ENCODE measurements at places on chromosomes 6 and 20.

GRCh38 chr6:44451803-44452695, 64.5 kb downstream of the CDC5L start:
- DNase-seq = no peak

- no peak for DNase-seq
Observed at GRCh38 chr6:159232106-159232645, 63.0 kb downstream of the FNDC1 start.

GRCh38 chr6:79702691-79703090, 71.6 kb downstream of the SH3BGRL2 start:
- no peak for DNase-seq

DNA sequence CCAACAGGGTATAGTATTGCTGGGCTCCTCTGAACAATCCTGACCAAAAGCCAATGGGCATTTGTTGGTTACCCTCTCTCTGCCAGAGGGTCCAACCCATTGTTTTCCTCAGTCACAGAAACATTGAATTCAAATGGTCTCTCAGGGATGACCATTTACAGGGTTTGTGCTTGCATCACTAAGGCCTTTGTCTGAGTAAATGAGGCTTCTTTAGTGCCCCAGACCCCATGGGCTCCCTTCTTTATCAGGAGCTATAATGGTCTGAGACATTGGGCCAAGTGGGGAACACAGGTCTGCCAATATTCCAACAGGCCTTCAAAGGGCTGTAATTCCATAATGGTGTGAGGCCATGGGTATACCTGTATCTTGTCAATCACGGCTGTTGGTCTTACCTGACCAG, 27.1 kb downstream of the GSTA2 start:
- DNase-seq = no peak

DNA sequence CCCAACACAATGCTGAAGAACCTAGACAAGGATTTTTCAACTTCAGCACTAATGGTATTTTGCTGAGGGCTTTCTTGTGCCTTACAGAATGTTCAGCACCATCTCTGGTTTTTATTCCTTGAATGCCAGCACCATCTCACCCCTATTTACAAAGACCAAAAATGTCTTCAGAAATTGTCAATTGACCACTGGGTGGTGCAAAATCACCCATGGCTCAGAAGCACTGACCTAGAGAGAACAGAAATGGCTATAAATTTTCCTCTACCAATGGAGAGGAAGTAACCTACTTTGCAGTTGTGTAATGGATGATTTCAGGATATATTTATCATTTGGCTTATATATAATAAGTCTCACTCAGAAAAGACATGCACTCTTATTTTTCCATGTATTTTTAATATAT, 431.0 kb upstream of the IRAK1BP1 start:
- DNase-seq = peak; percentile 9

- no peak for DNase-seq
Observed at GRCh38 chr20:44954211-44954610, 6.0 kb downstream of the TOMM34 start.

DNA sequence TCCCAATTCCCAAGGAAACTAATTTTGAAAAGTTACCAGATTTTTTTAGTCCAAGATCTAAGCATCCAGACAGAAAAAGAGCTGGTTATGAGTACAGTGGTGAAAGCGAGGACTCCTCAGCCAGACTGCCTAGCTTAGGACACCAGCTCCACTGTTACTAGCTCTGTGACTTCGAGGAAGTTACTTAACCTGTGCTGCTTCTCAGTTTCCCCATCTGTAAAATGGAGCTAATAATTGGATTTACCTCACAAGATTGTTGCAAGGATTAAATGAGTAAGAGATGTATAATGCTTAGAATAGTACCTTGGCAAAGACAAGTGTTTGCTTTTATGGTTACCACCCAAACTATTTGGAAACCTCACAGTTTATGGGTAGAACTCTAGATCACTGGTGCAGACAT, 1.1 kb downstream of the NT5DC1 start:
- no peak for DNase-seq

DNA sequence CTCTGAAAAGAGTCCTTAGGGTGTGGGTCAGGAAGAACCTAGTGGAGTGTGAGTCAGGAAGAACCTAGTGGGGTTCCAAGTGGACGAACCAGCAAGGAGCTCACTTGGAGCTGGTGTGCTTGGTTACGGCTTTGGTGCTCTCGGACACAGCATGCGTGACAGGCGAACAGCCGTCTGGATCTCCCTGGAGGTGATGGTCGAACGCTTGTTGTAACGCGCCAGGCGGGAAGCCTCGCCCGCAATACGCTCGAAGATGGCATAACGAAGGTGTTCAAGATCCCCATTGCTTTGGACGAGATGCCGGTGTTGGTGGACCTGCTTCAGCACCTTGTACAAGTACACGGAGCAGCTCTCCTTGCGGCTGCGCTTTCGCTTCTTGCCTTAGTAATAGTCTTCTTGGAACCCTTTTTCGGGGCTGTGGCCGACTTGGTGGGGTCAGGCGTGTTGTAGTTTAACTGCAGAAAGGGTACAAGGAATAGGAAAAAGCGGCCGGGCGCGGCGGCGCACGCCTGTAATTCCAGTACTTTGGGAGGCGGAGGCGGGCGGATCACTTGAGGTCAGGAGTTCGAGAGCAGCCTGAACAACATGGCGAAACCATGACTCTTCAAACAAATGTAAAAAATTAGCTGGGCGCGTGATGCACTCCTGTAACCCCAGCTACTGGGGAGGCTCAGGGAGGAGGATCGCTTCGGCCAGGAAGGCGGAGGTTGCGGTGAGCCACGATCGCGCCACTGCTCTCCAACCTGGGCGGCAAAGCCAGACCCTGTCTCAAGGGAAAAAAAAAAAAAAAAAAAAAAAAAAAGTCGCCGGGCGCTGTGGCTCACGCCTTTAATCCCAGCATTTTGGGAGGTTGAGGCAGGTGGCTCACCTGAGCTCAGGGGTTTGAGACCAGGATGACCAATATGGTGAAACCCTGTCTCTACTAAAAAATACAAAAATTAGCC, 48.0 kb downstream of the OR2B2 start:
- DNase-seq = no peak

DNA sequence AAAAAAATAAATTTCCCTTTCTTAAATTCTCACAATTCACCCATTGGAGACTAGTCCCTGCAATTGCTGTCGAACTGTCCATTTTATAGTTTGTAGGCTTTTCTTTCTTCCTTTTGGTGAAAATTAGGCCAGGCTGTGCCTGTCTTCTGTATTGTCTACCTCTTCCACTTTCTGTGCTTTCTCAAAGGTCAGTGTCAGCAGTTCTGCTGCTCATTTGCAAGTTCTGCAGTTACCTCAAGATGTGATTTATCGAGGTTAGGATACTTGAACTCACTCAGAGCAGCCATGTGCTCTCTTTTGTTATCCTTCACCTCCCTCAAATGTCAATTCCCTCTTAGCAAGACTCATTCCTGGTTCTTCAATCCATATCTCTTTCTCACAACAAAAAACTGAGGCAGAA, 179.1 kb downstream of the SLC35F1 start:
- no peak for DNase-seq

DNA sequence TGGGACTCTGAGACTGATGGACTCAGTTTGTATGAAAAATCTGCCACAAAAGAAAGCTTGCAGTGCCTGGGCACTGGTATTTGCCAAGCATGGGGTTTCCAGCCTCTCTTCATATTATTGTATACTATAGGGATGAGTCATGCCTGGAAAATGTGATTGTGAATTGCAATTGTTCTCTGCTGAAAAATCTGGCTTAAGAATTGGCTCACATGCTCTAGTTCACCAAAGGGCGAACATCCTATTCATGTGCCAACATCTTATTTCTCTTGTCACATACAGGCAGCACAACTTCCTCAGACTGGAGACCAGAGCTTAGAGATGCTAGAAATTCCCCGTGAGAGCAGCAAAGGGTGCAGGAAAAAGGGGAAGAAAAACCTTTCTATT, 103.6 kb upstream of the KCNK16 start:
- DNase-seq = peak; percentile 84

- no peak for DNase-seq
Observed at GRCh38 chr6:34993213-34993612, 104.2 kb downstream of the ANKS1A start.

GRCh38 chr6:7687145-7688111, 38.5 kb upstream of the BMP6 start:
- no peak for DNase-seq

DNA sequence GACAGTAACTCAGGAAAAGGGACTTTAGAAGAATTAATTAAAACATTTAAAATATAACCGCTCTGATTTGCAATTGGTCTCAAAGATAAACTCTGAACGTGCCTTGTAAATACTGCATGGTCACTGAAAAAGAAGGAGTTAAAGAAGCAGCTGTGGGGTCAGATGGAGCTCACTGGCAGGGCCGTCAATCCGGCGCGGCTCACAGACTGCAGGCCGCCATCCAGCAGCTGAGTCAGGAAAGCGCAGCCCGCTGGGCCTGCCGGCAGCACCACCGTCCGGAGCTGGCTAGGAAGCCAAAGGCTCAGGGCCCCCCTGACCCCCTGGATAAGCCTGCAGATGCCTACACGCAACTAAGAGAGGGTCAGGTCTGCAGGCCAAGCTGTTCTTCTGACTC, 54.2 kb upstream of the FRMD1 start:
- no peak for DNase-seq

- no peak for DNase-seq
Observed at GRCh38 chr20:33656010-33656782, 5.9 kb upstream of the C20orf144 start.

DNA sequence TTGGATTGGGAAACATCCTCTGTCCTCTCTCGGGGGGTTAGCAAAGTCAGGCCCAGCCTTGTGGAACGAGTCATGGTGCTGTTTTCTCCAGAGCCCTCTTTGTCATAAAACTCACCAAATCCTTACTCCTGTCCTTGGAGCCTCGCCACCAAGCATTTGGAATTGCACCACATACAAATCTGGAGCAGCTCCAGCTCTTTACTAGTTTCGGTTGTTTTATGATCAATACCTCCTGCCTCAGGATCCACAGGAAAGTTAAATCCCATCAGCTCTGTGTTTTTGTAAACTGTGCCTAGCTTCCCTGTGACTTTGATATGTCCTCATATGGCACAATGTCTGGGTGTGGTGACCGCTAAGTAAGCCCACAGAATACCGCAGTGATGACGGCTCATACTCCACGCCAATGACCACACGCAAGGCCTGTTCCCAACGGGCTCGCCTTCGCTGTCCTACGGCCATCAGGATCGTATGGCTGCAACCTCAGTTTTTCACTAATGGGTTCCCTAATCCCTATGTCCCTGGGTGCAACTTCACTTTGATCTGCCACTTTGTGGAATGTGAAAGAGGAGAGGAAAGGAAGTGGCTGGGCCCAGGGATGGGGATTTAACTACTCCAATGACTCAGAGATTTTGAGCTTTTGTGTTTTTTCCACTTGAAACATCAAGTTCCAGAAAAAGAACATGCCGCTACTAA, 111.3 kb upstream of the FOXQ1 start:
- DNase-seq = peak; percentile 44

DNA sequence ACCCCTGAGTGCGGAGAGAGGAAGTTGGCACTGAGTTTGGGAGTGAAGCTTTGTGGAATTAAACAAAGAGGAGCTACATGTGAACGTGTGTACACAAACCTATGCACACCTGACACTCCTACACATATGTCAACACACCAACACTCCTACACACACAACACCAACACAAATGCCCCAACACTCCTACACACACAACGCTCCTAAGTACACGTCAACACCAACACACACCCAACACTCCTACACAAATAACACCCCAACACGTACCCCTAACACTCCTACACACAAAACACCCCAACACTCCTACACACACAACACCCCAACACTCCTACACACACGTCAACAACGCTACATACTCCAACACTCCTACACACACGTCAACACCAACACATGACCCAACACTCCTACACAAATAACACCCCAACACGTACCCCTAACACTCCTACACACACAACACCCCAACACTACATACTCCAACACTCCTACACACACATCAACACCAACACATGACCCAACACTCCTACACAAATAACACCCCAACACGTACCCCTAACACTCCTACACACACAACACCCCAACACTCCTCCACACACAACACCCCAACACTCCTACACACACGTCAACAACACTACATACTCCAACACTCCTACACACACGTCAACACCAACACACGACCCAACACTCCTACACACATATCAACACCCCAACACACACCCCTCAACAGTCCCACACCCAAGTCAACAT, 40.1 kb upstream of the ZBP1 start:
- no peak for DNase-seq

DNA sequence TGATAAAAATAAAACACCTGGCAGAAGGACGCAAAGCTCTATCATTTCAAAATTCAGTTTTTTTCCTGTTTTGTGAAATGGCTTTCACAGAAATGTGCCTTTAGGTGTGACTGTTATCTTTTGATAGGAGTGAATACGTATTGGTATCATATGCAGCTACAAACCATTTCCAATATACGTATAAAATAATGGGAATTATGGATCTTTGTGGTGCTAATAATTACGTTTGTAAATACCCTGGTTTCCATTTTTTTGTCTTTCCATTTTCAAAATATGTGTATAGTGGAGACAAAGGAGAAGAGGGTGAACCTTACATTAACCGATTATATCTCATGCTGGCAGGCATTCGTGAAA, 108.7 kb upstream of the GMDS start:
- DNase-seq = no peak

GRCh38 chr6:34792605-34793500, 970 bp downstream of the BLTP3A start:
- DNase-seq = peak; percentile 32

DNA sequence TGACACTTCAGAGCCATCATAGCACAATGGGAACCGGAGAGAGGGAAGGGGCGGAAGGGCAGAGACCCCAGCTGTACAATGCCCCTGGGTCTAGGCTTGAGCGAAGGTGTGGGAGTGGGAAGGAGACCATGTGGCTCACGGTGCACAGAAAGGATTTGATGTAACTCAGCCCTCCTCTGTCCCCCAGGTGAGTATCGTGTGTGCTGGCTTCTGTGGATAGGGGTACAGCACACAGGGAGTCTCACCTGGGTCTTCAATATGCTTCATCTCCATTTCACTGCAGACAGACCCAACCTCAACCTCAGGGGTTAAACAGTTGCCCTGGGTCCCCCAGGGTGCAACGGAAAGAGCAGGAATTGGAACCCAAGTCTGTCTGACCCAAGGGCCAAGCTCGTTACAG, 122.2 kb downstream of the CDH26 start:
- DNase-seq = no peak

DNA sequence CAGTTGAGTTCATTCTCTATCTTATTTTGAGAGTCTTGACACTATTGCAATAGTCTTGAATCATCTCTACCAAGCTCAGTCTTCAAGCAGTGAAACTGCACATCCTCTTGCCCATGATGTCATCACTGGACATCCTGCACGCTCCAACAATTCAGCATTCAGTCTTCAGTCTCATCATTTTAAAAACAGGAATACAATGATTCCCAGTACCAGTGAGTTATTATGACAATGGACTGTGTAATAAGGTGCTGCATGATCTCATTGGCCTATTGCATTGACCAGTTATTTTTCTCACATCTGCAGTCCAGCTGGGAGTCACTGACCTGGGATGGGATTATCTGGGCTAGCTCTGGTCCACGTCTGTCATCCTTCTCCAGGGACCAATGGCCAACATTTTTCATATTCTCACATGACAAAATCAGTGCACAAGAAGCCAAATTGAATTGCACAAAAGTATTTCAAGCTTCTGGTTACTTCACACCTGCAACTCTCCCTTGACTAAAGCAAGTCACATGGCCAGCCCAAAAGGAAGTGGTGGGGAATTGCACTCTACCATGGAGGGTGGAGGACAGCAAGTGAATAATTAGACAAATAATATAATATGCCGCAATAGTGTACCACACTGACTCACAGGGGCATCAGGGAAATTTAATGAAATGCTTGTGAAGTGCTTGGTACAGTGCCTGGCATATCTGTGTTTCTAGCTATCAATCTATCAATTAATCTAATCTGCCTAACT, 6.4 kb upstream of the CST2 start:
- DNase-seq = no peak

Data from GM04503 (cell line).